Activated CD8-positive, alpha-beta memory T cell treated with anti-CD3 and anti-CD28 coated beads, Interleukin-2, amount 50 U/mL, for 4 hours (primary cell): ENCODE measurements at places on chromosomes 7 and 10.

DNA sequence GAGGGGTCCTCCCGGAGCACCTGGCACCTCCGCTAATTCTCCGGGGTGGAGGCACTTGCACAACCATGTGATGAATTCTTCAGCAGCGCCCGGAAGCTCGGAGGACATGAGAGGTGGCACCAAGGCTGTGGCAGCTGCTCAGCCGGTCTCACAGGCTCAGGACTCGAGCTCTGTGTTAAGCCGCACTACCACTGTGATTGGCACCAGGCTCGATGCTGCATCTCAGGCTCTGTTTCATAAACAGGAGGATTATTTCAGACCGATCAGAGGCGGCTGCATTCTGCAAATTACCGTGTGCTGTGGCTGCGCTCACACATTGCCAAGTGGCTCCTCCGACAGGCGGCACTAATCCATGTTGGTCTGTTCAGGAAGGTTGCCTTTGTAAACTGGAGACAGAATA lies 495.2 kb downstream of the DNAJB6 start:
- DNase-seq = no peak

- DNase-seq = no peak
Observed at GRCh38 chr7:70704831-70705346, 427.1 kb upstream of the GALNT17 start.

GRCh38 chr10:46523962-46524471 lies 32.4 kb downstream of the GPRIN2 start:
- no peak for DNase-seq

DNA sequence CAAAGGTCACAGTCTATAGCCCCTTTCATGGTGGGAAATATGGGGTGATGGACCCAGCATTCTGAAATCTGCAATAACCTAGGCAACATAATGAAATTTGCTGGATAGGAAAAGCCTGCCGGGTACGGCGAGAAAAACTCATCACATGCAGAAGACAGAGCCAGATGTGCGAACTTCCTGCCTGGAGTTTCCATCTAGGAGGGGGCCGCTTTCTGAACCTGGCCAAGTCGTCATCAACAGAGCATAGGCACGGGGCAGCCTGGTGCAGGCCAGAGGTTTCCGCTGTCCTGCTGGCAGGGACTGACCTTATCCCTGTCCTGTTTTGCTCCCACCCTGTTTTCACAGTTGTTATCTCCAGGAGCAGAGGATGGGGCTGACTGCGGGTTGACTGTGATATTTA lies 27.4 kb downstream of the CCDC3 start:
- DNase-seq = no peak

DNA sequence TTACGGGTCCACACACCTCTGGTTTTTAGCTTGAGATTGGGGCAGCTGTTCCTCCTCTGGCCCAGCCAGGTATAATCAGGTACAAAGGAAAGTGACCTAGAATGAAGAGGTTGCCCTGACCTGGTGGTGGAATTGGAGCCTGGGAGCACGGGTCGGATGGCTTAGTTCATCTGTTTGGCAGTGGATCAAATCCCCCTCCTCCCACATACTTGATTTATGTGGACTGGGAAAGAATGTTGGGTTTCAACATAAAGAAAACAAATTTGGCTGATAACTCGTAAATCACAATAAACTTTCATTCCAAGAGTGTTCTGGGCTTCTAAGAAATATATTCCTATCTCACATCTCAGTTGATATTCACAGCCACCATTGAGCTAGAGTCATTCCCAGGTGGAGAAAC lies 186.8 kb downstream of the CUX1 start:
- DNase-seq = no peak

GRCh38 chr10:58352956-58353610 lies 18.3 kb downstream of the UBE2D1 start:
- no peak for DNase-seq

DNA sequence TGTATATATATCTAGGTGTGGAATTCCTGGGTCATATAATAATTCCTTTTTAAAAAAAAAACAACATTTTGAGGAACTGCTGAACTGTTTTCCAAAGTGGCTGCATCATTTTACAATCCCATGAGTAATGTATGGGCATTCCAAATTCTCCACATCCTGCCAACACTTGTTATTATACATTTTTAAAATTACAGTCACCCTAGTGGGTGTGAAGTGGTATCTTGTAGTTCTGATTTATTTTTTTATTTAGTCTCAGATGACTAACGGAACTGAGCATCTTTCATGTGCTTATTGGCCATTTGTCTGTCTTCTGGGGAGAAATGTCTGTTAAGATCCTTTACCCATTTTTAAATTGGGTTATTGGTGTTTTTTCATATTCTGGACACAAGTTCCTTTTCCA lies 12.0 kb upstream of the KLHL7 start:
- no peak for DNase-seq

- no peak for DNase-seq
Observed at GRCh38 chr10:34613491-34613890, 201.6 kb downstream of the PARD3 start.

DNA sequence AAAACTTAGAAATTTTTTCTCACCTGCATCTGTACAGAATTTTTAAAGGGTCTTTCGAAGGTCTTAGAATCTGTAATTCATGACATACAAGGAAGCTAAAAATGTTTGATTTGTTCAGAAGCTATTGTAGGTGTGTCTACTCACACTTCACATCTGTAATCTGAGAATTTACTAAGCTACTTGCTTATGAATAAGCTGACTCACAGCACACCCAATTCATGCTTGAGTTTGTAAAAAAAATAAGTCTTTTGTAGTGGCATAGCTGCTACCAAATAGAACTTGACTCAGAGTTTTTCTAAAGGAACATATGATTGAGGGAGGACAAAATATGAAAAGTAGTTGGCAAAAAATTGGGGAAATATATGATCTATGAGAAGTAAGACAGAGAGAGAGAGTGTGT lies 12.7 kb upstream of the AGR2 start:
- DNase-seq = no peak

GRCh38 chr10:91493313-91493712 lies 83.2 kb downstream of the HECTD2 start:
- DNase-seq = no peak

GRCh38 chr7:47896809-47897423 lies 51.4 kb downstream of the PKD1L1 start:
- DNase-seq = no peak

DNA sequence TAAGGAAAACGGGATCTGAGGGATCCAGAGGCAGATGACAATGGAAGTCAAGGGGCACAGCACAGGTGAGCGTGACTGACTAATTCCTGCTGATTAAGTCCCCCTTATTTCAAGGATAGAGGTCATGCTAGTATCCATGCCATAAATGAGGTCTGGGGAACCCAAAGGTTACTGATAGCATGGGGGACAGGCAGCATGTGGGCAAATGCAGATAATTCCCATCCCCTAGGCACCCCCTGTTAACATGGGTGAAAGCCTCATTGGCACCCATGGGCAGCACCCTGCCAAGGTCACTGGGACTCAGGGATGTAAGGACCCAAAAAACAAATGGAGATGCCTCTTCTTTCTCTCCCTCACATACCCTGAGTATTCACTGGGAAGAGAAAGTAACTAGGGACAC lies 139.7 kb downstream of the WDR11 start:
- DNase-seq = no peak

DNA sequence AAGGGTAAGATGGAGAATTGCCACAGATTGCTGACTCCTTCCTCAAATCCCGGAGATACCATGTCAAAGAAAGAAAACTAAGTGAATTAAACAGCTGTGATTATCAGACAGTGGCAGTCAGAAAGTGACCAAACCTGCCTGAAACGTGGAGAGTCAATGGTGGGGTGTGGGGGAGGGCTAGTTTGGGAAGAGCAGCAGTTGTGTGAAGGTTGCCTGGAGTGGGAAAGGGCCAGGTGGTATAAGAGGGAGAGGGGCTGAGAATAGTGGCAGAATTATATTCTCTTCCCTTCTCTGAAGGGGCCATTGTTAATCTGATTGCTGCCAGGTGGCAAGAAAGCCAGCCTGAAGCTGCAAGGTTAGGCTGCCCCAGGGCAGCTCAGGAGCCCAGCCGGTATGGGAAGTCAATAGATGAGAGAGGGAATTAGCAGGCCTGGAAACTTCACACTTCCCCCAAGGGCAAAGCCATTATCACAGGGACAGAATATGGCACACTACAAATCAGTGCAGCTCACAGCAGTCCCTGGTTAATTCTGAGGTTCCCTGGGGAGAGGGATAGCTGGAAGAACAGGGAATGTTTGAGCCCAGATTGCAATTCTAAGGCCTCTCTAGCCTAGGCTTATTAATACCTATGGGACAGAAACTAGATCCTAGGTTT lies 83.9 kb upstream of the ITGB1 start:
- DNase-seq = no peak

DNA sequence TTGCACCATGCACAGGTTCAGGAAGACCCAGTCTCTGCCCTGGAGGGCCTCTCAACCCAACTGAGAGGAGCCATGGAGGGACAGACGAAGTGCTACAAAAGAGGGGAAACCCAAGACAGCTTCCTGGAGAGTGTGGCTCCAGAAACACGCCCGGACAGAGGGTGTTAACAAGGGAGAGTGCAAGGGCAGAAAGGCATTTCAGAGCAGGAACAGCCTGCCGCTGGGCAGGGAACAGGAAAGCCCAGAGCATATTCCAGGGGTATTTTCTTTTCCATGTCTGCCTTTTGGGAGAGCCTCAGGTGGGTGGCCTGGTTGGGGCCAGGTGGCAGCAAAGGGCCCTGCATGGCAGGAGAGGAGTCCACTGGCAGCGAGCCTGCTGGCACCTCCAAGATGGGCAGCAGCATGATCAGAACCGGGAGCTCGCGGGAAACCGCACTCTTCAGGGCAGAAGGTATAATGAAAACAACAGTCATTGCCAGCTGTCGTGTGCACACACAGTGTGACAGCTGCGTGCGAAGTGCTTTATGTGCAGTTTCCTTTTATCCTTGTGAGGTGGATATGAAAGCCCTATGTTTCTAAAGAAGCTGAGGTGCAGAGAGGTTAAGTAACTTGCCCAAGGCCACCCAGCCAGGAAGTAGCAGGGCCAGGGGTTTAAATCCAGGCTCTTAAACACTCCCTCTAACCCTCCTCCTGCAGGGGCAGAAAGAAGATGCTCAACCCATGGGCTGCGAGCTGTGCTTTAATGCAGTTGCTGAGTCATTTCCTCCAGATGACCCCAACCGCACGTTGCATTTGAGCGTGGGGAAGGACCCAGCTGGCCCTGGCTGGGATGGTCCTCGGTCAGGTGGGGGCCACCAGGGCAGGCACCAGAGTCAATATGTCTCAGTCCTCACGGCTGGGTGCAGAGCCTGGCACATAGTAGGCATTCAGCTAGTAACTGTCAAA lies 128.6 kb downstream of the OAT start:
- DNase-seq = no peak

DNA sequence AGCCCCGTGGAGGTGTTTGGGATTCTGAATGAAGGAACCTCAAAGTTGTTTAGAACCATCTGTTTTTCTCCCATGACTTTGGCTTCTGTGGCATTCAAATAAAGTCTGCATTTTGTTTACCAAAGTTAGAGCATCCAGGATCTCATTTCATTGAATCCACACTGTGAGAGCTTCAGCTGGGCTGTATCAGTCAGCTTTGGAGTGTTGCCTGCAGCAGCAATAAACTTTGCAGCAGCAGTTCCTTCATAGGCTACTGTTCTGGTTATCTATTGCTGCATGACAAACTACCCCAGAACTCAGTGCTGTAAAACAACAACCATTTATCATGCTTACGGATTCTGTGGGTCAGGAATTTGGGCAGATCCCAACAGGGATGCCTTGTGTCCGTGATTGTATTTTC lies 1575.2 kb upstream of the LRRTM3 start:
- DNase-seq = no peak

GRCh38 chr10:10847387-10847786 lies 170.3 kb upstream of the CELF2 start:
- DNase-seq = no peak

DNA sequence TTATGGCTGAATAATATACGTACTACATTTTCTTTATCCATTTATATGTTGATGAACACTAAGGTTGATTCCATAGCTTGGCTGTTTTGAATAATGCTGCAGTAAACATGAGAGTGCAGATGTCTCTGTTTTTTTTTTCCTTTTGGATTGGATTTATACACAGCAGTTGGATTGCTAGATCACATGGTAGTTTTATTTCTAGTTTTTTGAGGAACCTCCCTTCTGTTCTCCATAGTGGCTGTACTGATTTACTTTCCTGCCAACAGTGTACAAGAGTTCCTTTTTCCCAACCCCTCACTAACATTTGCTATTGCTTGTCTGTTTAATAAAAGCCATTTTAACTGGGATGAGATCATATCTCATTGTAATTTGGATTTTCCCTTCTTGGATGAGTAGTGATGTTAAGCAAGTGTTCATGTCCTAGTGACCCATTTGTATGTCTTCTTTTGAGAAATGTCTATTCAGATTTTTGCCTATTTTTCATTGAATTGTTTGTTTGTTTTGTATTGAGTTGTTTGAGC lies 36.0 kb downstream of the ABCA13 start:
- DNase-seq = no peak

DNA sequence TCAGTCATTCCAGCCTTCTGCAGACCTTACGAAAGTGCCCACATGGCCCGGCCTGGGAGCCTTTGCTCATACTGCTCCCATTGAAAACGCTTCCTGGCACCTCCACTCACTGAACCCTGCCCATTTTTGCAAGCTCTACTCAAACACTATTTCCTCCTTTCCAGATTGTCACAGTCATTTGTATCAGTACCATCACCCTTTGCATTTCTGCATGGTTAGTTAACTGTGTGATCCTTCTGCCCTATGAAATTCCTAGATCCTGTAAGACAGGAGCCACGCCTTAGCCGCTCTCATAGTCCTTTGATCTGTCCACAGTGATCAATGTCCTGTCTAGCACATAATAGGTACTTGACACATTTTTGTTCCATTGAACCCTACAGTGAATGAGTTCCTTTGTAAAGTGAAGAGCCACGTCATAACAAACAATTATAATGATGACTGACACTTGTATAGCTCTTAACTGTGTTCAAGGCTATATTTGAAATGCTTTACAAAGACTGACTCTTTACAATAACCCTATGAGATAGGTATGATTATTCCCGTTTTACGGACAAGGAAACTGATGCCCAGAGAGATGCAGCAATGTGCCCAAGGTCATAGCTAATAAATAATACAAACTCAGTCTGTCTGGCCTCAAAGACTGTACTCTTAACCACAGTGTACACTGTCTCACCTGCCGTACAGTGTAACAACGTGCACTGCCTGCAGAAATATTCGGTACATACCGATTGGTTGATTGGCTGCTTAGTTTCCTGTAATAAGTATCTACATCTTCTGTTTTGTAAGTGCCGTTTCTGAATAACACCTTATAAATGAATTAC lies 16.6 kb upstream of the ITIH2 start:
- no peak for DNase-seq

- no peak for DNase-seq
Observed at GRCh38 chr7:114426382-114426781, 11.8 kb downstream of the FOXP2 start.

DNA sequence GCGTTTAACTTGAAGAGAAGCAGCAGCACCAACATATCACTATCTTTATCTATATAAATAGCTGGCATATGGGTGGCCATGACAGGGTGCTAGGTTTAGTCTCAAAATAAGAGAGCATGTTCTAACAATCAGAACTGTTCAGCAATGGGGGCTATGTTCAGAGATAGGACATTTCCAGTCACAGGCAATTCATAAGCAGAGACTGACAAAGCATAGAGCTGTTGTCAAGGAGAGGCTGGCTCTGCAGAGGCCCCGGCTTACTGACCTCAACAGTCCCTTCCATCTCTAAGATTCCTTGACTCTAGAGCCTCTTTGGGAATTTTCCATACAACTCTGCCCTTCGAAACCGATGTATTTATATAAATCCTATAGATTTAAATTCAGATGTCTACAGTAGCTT lies 17.2 kb downstream of the ANK3 start:
- no peak for DNase-seq
